ENCODE measurements at places on chromosomes 5 and 9.

DNA sequence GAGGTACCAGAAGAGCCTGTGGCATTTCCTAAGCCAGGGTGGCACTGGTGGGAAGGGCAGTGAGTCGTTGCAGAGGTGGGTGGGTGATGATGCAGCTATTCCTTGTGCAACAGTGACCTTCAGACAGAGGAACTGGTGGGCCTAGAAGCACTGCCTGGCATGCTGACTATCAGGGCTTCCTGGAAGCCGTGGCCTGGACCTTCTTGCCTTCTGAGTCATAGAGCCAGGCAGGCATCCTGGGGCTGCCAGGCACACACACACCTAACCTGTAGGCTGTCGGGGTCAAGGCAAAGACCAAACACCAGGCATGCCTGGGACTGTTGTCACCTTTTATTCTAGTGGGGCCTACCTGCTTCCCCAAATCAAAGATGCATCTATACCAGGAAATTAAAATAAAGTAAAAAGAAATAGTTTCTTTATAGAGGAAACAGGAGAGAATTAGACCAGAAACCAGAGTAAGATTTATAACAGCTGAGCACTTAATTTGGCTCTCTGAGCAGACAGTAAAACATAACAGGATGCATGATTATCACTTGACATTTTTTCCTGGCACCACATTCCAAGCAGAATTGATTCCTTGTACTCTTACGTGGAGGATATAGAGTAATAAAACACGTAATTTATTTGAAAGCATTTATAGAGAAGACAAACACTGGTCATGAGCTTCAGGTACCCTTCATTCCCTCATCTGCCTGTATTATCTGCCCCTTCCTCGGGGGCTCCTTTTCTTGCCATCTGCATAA, 25.1 kb downstream of the NANS start:
- peak; percentile 64 for DNase-seq

- DNase-seq: no peak
Measured at GRCh38 chr5:153565822-153566221, 75.4 kb downstream of the GRIA1 start.

DNA sequence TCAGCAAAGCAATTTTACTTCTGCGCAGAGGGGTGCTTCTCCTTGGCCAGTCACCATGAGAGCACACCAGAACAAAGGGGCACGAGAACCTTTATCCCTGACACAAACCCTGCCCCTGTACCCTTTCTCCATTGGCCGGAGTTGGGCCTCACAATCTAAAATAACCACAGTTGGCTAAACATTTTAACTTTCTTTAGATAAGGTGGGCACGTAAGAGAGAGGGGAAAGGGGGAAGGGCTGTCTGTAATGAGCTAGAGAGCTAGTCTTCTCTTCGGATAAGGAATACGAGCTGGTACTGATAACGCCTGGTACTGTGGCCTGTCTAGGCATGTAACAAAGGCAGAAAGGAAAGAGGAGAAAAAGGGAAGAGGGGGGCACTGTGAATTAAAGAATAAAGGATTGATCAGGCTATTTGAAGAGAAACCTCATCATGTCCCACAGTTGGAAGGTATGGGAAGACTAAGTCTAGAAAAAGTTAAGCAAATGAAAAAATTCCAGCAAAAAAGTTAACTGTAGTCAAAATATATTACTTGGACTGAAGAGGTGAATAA, 1.8 kb upstream of the IARS1 start:
- DNase-seq: no peak

- DNase-seq: no peak
Measured at GRCh38 chr9:77469515-77470231, 178.4 kb downstream of the GNA14 start.

All from lower lobe of right lung (tissue), 2 donors.